GM12878 (cell line): ENCODE measurements at places on chromosomes 7 and 10.

- peak; percentile 2 for DNase-seq
Measured at GRCh38 chr10:98295401-98295811, 27.4 kb upstream of the LOXL4 start.

DNA sequence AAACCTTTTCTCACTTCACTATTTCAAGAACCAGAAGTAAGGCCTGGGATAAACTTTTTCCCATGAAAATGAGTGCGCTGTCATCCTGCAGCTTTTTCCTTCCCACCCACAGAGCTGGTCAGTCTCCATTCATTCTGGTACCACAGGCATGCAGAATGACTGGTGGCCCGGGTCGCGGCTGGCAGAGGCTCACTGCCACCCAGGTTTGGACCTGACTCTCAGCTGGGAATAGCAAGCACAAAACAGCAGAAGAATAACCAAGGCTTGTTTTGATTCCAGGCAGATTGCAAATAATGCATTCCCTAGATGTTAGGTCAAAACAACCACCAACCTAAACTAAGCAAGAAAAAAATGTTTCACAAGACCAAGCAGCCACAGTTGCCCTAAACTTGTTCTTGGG is 190.5 kb upstream of the NRP1 start:
- no peak for DNase-seq

DNA sequence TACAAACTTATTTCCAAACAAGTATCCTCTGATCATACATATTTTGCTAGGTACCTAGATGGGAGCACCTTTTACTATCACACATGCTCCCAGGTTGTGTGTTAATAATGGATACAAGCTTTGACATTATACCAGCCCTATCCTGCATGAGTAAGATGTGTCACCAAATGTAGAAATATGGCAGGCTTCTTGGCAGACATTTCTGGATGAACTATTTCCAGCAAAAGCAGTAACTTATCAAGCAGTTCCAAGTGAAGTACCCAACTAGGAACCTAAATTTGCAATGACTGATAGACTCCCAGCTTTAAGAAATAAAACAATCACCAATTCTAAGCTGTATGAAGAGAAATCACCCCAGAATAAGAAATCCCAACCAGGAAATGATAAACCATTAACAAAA is 103.7 kb upstream of the TMEM72 start:
- no peak for DNase-seq

- no peak for DNase-seq
Measured at GRCh38 chr10:46311501-46311951, 24.7 kb downstream of the ANTXRL start.

DNA sequence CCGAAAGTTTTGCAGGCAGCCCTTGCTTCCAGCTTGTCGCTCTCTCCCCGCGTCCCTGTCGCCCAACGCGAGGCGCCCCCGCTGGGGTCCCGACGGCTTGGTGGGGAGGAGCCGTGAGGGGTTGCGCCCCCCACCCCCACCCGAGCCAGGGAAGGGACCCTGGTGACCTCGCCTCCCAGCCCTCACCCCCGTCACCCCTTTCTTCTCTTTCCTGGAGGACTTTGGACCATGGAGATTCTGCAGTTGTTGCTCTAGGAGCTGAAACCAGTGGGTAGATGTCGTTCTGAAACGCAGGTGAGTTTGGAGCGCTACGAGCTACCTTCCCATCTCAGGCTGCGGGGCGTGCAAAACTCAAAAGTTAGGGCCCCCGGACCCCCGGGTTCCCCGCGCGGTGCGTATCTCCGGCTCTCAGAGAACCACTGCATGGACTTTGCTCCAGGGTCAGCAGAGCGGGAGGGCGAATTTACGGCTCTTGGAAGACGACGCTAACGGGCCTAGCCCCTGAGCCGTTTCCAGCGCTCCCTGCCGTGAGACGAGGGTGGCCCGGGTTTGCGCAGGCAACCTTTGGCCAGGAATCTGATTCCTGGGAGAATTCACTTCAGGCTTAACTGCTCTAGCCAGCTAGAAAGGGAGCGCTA is 684 bp upstream of the ATXN7L1 start:
- DNase-seq = no peak

DNA sequence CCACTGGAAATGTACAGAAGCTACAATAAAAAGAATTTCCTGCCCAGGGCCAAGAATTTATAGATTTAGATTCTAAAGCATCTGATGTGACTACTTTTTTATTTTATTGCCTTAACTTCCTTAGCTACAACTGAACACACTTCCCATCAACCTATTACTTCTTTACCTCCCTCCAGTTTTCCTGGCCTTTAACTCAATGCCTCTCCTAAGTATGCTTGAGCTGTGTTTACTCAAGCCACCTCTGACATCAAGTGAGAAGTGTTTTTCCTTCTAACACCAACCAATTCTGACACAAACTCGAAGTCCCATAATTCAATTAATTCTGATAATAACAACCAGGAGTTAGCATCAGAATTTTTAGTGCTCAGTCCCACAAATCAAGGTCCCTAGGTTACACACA is 170.0 kb downstream of the IMMP2L start:
- DNase-seq = no peak

- DNase-seq = no peak
Measured at GRCh38 chr7:142030294-142030693, 34.6 kb downstream of the MGAM start.

DNA sequence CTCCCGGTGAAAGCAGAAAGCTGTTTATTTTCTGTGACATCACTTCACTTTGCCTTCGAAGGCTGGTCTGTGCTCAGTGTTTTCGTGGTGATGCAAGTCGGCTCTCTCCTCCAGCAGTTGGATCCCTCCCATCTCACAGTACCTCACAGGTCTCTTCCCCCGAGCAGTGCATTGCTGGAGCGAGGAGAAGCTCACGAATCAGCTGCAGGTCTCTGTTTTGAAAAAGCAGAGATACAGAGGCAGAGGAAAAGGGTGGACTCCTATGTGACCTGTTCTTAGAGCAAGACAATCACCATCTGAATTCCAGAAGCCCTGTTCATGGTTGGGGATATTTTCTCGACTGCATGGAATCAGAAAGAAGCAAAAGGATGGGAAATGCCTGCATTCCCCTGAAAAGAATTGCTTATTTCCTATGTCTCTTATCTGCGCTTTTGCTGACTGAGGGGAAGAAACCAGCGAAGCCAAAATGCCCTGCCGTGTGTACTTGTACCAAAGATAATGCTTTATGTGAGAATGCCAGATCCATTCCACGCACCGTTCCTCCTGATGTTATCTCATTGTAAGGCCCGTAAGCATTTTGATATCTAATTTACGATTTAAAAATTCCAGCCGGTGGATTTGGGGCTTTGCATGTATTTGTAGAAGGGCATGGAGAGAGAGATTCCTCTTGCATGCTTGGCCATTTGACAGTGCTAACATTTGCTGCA is at the start of gene LGI1:
Gene LGI1 (plus strand): TSS at position 136 of the 707 bp plus-strand sequence. CDS start 209 bp downstream, at position 345.
- no peak for DNase-seq

GRCh38 chr10:35306852-35307251 is 29.5 kb upstream of the CCNY start:
- DNase-seq = no peak
